ENCODE measurements at places on chromosomes 7 and 10.

DNA sequence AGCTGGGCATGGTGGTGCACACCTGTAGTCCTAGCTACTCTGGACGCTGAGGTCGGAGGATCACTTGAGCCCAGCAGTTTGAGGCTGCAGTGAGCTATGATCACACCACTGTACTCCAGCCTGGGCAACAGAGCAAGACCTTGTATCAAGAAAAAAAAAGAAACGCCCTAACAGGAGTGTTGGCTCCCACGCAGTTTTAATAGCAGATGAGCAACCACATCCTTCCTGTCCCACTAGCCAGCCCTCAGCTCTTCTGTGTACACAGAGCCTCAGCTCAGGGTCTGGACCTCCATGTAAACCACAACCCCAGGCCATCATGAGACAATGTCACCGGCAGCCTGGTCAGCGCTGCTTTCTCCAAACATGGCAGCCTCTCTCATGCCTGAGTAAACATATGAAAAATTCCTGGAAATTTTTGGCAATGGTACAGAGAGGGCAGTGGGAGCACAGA is 108.2 kb downstream of the PIP4K2A start:
- DNase-seq: no peak

DNA sequence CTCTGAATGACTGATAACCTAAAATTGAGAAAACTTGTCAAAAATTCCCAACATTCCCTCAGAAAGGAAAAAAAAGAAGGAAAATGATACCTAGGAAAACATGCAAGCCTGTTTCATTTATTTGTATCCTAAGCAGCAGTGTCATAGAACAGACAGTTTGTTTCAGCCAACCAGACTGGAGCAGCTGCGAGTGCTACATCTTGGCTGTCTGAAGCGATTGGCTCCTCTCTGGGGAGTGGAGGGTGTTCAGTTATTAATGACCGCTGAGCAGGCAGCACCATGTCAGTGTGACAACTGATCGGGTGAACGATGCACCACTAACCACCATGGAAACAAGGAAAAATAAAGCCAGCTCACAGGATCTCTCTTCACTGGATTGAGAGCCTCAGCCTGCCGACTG is at the start of gene LRRN3:
Gene LRRN3 (plus strand): TSS at position 282 of the 400 bp plus-strand sequence. CDS start 31,646 bp downstream, outside the sequence.
- DNase-seq: peak; percentile 52

DNA sequence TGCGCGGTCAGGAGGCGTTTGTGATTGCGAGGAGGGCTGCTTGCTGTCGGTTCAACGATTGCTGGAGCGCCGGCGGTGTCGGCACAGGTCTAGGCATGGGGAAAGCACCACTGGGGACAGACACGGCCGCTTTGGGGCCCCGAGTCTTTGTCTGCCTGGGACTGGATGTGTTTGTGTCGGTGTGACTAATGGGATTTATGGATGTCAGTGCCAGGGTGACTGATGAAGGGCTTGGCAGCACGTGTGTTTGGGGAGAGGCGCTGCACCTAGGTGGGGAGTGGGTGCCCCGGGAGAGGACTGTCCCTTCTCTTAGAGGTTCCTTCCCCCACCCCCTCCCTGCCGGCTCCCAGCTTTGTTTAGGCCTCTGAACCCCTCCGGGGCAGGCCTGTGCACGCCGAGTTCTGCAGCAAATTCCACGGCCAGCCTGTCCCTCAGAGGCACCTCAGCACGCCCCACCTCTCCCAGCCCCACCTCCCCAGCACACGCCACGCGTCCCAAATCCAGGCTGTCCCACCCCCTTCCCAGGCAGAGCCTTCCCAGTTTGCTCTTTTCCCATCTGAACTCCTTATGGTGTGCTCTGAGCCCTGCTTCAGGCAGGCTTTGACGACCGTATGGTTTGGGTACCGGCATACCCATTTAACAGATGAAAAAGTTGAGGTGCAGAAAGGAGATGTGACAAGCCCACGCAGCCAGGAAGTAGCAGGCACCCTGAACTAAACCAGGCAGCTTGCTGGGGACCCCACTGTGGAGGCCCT is 6.4 kb upstream of the TNRC18 start:
- DNase-seq: peak; percentile 77

- DNase-seq: no peak
Measured at GRCh38 chr10:7592627-7593026, 74.1 kb downstream of the ITIH5 start.

DNA sequence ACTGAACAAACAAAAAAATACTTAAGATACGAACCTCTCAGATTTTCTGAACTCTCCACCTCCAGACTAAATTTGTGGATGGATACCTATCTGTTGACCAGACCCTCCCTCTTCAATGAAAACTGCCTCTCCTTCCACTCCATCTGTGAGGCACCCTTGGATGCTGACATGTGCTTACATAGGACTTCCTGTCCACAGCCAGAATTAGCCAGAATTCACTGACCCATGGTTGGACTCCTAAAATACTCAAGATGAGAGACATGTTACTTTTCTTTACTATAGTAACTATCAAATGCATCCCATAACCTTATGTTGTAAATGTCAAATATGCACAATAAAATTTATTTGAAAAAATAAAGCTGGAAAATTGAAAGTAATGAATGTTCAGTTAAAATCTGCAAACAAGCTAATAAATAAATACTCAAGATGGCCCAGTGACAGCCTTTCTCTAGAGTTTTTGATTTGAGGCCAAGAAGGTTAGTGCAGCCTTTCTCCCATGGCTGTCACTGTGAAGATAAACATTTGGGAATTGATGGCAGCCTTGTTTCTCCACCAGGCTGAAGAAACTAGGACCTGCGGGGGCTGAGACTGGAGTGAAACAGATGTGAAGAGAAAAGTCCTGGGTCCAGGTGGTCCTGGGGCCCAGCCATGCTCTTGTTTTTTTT is 287.0 kb downstream of the ZEB1 start:
- no peak for DNase-seq

DNA sequence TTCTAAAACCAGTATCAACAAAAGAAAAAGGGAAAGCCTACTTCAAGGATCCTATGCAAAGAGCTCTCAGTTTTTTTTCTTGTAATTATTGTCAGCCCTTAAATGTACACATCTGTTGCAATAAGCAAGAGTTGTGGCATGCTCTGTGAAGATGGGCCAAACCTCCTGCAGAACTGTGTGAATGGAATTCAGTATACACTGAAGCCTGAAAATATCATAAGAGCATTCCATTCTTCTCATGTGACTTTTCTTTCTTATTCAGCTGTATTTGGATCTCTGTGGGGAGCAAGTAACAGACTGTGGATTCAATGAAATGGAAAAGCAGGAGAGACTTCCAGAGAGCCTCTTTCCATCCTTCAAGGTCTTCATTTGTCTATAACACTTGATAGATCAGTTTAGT is 130.7 kb downstream of the SAMD9 start:
- DNase-seq: peak; percentile 49

DNA sequence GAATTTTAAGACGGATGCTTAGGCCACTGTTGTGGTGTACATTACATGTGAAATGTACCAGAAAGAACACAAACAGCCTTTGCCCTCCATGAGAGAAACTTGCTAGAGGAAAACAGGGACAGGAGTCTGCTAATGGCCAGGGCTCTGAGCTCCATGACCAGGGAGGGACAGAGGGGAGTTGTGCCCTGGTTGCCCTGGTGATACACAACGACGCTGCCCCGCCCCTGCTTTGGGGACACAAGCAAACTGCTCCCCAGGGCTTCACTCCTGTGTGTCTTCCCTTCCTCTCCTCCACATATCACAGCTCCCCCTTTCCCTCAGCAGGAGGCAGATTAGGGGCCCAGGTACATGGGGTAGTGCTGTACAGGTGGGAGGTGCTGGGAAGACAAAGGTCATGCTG is 36.2 kb downstream of the AMPH start:
- DNase-seq: no peak

DNA sequence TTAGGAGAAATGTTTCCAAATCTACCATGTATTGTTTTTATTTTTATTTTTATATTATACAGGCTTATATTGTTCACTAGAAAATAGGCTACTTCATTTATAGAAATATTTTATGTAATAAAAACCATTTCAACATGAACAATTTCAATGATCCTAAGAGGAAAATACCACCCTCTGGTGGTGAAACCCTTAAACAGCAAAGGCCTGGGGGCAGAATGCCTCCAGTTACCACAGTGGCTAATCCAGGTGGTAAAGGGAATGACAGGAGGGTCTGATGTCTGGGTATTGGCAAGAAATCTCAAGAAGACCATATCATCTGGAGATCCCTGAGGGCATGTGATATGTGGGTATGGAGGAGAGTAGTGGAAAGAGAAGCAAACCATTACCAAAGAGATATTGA is 19.3 kb downstream of the MACC1 start:
- no peak for DNase-seq

DNA sequence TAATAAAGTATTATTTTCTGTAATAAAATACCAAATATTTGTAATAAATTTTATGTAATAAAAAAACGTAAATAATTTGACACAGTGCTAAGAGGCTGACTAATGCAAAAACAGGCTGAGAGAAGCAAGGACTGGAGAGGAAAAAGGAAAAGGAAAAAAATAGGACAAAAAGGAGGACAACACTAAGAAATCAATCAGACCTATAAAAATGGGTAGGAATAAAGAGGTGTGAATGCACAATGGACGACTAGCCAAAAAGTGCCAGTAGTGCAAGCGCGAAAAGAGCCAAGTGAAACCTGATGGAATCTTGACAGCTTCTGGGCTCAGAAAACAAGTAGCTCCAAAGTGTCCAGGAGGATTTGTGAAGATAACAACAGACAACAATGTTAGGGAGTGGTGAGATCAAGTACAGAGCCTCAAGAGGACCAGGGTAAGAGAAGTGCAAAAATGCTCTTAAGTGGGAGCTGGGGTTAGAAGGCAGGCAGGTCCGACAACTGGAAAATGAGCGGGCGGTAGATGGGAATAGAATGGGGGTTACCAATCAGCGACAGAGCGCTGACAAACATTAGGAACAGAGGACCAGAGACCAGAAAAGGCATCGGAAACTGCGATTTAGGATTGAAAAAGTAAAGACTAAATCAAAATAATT is 1.2 kb downstream of the BRAF start:
- DNase-seq: peak; percentile 15

- DNase-seq: no peak
Measured at GRCh38 chr7:33952824-33953223, 47.5 kb downstream of the BMPER start.

GRCh38 chr10:117214401-117214800 is 17.1 kb downstream of the KCNK18 start:
- no peak for DNase-seq

GRCh38 chr10:75815066-75815465 is 383.6 kb downstream of the LRMDA start:
- DNase-seq: no peak

- DNase-seq: no peak
Measured at GRCh38 chr10:128008521-128009250, 101.8 kb downstream of the PTPRE start.

DNA sequence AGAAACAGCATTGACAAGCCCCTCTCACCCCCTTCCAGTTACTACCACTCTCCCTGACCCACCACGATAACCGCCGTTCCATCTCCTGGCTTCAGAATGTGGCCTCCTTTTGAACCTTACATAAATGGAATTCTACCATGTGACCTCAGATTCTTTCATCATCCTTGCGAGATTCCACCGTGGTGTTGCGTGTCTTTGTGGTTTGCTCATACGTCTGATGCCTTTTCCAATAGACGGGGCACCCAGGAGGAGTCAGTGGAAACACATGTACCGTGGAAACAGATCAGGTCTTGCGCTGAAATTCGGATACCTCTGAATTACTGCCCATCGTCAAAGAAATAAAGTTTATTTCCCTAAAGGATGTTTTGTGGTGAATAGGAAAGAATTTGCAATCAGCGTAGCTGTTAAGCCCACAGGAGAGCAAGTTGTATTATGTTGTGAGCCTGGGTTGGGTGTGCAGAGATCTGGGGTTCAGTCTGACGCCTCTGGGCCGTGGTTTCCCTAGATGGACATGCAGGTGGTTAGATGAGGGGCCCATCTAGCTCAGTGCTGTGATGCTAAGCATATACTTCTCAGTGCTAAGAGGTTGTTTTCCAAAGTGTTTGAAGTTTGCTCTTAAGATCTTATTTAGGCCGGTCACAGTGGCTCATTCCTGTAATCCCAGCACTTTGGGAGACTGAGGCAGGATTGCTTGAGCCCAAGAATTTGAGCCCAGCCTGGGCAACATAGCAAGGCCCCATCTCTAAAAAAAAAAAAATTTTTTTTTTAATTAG is 29.1 kb downstream of the GTF2IRD1 start:
- peak; percentile 75 for DNase-seq

DNA sequence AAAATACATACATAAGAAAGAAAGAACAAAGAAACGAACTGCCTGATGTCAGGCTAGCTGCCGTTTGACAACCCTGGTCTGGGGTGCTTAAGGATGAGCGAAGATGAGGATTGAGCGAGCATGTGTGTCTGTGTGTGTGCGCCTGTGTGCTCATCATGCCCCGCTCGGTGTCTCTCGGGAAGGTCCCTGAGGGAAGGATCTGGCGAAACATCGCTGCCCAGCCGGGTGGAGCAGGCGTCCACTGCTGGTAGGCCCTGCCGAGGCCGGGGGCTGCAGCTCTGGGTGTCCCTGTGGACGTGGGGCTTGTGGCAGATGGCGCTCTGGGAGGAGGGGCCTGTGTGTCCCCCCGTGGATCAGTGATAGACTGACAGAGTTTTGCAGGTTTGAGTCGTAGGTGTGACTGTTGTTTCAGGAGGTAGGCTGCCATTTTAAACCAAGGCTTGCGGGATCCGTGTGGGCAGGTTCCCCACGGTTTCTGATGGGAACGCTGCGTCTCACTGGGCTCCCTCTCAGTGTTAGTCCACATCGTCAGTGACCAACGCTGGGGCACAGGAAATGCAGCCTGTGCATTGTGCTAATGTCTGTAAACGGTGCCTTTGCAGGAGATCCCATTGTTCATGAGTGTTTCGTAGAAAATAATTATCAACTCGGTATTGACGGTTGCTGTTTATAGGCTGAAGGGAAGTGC is 5.9 kb upstream of the SUN1 start:
- DNase-seq: no peak

- DNase-seq: peak; percentile 47
Measured at GRCh38 chr10:6382081-6382480, 179.3 kb downstream of the PFKFB3 start.

GRCh38 chr10:31170636-31171035 is 139.0 kb upstream of the ZNF438 start:
- no peak for DNase-seq

DNA sequence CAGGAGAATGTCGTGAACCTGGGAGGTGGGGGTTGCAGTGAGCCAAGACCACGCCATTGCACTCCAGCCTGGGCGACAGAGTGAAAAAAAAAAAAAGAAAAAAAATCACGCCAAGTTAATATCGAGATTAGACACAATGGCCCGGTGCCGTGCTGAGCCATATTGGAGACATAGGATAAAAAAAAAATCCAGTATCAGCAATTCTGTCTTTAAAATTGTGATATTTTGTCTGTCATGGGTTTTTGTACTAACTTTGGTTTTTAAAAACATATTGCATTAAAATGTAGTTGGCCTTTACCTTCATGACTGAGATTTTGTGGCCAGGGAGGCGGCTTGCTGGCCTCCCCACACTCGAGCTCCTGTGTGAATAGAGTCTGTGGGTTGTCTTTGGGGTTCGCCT is 62.8 kb upstream of the PITRM1 start:
- DNase-seq: no peak
